ENCODE measurements at places on chromosomes 7 and 10. TPM values are rescaled to one million over a fixed set of nuclear protein-coding genes. Genes with fewer than 3 reads are reported as not detected.
A peak's percentile ranks its signal among the peaks of the same experiment; 100 is the strongest.

MBL2 gene
- not detected for total RNA-seq

HPS6 gene
- 11.2 TPM for total RNA-seq

GRM3 gene
- total RNA-seq: not detected

GRCh38 chr10:23512355-23513058, 73.6 kb downstream of the OTUD1 start:
- H3K36me3 ChIP-seq: no peaks in the 10 kb centered on the region
- no peak overlapping the region for H3K4me3 ChIP-seq
- H3K27ac ChIP-seq: no peak overlapping the region
- no peaks in the 10 kb centered on the region for H3K4me1 ChIP-seq
- no peaks in the 10 kb centered on the region for H3K27me3 ChIP-seq

- no peak overlapping the region for H3K27ac ChIP-seq
- peak; percentile 66 for DNase-seq
- H3K4me3 ChIP-seq: no peak overlapping the region
- H3K4me1 ChIP-seq: no peaks in the 10 kb centered on the region
These were observed 60.8 kb upstream of the MEOX2 start for GRCh38 chr7:15747301-15747700.

DNA sequence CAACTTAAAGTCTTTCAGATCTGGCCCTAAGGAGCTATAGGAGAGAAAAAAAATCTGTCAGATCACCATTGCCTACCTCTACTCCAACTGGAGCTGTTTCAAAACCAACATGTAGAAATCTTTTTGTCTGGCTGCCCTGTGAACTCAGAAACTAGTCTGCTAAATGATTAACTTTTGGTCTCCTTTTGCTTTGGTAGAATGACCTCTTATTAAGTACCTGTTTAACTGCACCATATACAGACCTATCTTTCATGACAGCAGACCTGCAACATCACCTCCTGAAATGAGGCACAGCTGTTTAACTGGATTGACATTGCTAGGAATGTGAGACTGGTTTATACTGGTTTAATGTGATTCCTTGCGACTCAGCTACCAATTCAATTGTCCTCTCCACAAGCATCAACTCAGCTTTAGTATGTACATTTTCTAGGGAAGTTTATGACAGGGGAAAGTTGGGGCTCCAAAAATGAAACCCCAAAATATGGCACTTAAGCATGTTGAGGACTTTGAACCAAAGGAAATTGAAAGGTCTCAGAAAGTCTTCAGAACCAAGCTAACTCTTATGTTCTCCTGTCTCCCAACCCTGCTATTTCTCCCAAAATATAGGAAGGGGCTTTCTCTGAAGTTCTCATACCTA, 1.8 kb downstream of the CYP3A43 start:
- no peak overlapping the region for H3K4me3 ChIP-seq
- no peaks in the 10 kb centered on the region for H3K36me3 ChIP-seq

GRCh38 chr7:33671531-33672262, 233.6 kb upstream of the BMPER start:
- no peak overlapping the region for H3K4me3 ChIP-seq
- H3K36me3 ChIP-seq: no peaks in the 10 kb centered on the region

- no peak overlapping the region for H3K27ac ChIP-seq
- H3K27me3 ChIP-seq: no peaks in the 10 kb centered on the region
- no peaks in the 10 kb centered on the region for H3K36me3 ChIP-seq
- no peaks in the 10 kb centered on the region for H3K4me1 ChIP-seq
These were observed 127.8 kb upstream of the LANCL2 start for GRCh38 chr7:55237156-55237893.

DNA sequence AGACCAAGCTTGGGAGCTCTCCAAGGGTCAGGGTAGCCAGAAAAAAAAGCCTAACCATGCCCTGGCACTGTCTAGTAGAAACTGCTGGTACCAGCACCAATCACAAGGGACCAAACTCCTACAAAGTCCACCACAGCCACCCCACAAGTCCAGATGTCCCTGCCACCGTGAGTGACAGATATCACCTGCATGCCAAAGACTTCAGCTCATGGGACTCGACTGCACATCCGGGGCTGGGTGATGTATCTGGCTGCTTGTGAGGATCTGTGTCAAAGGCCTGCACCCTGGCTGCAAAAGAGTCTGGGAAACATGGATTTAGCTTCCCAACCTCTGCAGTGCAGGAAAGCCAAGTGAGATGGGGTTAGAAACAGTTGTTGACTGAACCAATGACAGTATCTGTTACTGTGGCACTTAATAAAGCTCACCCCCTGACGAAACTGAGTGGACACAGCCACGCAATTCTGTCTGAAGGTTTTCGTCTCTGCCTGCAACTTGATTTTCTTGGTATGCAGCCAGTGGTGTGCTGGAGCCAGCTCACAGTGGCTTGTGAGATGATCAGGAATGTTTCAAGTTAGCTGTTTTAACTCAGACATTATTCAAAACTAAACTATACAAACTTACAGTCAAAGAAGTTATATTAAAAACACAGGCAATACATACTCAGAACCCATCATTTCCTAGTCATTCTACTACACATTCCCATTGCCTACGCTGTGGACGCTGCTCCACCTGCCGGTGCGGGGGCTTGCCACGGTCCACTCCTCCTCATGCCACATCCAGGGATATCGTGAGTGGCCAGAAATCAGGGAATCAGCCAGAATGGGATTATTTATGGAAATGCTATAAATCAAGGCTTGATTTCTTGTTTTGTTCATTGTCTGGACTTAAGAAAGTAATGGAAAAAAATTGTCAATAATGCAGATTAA, 9.2 kb downstream of the ZNF488 start:
- peaks cover 6% of the 10 kb centered on the region for H3K4me1 ChIP-seq
- H3K27me3 ChIP-seq: no peaks in the 10 kb centered on the region
- no peaks in the 10 kb centered on the region for H3K36me3 ChIP-seq
- no peak overlapping the region for H3K4me3 ChIP-seq

DNA sequence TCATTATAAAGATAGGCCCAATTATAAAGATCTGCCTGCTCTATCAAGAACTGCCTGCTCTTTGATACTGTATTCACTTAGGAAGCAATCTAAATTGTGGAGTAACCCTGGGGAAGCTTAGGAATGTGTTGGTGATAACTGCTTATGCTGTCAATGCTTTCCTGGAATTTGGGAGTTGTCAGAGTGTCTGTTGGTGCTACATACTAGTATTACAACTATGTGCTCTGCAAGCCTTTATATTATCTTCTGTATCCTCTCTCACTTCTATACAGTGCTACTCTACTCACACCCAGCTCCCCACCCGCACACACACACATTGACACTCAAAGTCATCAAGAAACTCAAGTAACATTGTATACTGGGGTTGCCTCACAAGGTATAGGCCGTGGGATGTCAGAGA, 6.1 kb downstream of the ZNF277 start:
- no peaks in the 10 kb centered on the region for H3K27me3 ChIP-seq
- H3K4me3 ChIP-seq: no peak overlapping the region
- DNase-seq: no peak
- no peak overlapping the region for H3K27ac ChIP-seq
- no peaks in the 10 kb centered on the region for H3K4me1 ChIP-seq
- no peaks in the 10 kb centered on the region for H3K36me3 ChIP-seq

GRCh38 chr10:67793313-67793712, 44.7 kb downstream of the DNAJC12 start:
- no peaks in the 10 kb centered on the region for H3K4me1 ChIP-seq
- no peak overlapping the region for H3K27ac ChIP-seq
- DNase-seq: no peak
- H3K36me3 ChIP-seq: no peaks in the 10 kb centered on the region

DNA sequence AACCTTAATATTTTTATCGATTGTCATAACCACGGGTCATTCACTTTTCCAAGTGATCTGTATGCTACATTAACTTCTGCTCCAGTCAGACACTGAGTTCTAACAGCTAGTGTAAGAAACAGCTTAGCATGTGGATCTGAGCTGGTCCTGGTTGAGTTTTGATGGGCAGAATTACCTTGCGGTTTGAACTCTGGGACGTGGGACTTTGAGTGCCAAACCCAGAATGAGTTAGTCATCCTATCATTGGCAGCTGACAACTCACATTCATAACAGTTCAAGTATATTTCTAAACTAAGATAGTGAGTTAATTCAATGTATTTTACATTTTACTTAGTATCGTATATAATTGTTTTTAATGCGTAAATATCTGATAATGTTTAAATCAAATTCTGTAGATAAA, 43.2 kb downstream of the C7orf33 start:
- H3K27ac ChIP-seq: no peak overlapping the region
- H3K4me3 ChIP-seq: no peak overlapping the region
- no peaks in the 10 kb centered on the region for H3K4me1 ChIP-seq
- no peaks in the 10 kb centered on the region for H3K36me3 ChIP-seq

GRCh38 chr7:112782498-112782897, 7.7 kb downstream of the TMEM168 start:
- H3K36me3 ChIP-seq: peaks cover 8% of the 10 kb centered on the region
- no peaks in the 10 kb centered on the region for H3K27me3 ChIP-seq
- peaks cover 8% of the 10 kb centered on the region for H3K4me1 ChIP-seq
- no peak overlapping the region for H3K27ac ChIP-seq
- H3K4me3 ChIP-seq: no peak overlapping the region

DNA sequence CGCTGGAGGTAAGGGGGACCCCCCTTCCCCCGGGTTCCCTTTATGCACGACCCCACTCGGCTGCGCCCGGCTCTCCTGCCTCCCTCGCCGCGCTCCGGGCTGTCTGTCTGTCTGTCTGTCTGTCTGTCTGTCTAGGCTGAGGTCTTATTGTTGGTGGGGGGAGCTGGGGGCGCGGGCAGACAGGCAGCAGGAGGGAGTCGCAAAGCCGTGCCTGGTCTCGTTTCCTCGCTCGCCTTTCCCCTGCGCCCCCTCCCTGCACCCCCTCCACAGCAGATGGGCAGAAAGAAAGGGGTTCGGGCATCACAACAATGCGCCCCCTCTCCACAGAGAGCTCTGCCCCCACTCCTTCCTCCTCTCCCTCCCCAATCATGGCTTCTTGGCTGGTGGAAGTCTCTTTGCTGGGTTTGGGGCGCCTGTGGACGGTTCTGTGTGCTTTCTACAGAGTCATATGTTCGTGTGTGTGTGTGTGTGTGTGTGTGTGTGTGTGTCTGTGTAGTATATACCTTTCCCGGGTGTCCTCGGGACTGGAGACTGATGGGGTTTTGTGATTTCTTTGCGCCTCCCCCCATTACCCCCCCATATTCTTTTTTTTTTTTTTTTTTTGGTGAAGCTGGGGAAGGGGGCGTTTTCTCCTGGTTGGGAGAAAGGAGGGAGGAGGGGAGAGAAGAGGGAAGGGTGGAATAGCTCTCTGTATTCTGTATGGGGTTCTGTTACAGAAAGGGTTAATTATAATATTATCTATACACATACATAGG, 1.9 kb downstream of the AUTS2 start:
- H3K4me1 ChIP-seq: no peaks in the 10 kb centered on the region
- peak overlapping the region; percentile 86 for H3K4me3 ChIP-seq
- no peaks in the 10 kb centered on the region for H3K36me3 ChIP-seq
- no peak for DNase-seq
- H3K27me3 ChIP-seq: no peaks in the 10 kb centered on the region

GRCh38 chr7:119596651-119597050, 676.3 kb upstream of the KCND2 start:
- no peak overlapping the region for H3K27ac ChIP-seq
- H3K27me3 ChIP-seq: no peaks in the 10 kb centered on the region
- DNase-seq: no peak
- no peaks in the 10 kb centered on the region for H3K4me1 ChIP-seq
- H3K4me3 ChIP-seq: no peak overlapping the region
